ENCODE measurements at places on chromosomes 4 and X. TPM values are rescaled to one million over a fixed set of nuclear protein-coding genes. Genes with fewer than 3 reads are reported as not detected.

SCRG1 gene
- not detected for total RNA-seq

ADGRL3 gene
- total RNA-seq: 1.4 TPM

SCML1 gene
- 3.3 TPM for total RNA-seq

MAGEB1 gene
- total RNA-seq: not detected

ARHGEF9 gene
- 5.4 TPM for total RNA-seq

WWC2 gene
- total RNA-seq: 36.6 TPM

ZCCHC13 gene
- total RNA-seq: not detected

TMPRSS11F gene
- not detected for total RNA-seq

PFKFB1 gene
- total RNA-seq: not detected

TNIP3 gene
- 0.51 TPM for total RNA-seq

FGB gene
- 35.5 TPM for total RNA-seq

Measured in mesangial cell (primary cell).